Stimulated activated CD4-positive, alpha-beta T cell treated with anti-CD3 and anti-CD28 coated beads, Interleukin-2, amount 100 ng/mL, for 4 hours (primary cell): ENCODE measurements at places on chromosomes 11 and 22.

GRCh38 chr11:119523539-119524157, 100.7 kb upstream of the THY1 start:
- DNase-seq = no peak

GRCh38 chr22:46537225-46537945, at the start of gene CELSR1:
CELSR1 (minus strand) TSS chr22:46537620; CDS start chr22:46537170, 450 bp downstream.
- peak; percentile 15 for DNase-seq

- no peak for DNase-seq
These were observed 86.2 kb upstream of the ASPHD2 start for GRCh38 chr22:26342745-26343410.

DNA sequence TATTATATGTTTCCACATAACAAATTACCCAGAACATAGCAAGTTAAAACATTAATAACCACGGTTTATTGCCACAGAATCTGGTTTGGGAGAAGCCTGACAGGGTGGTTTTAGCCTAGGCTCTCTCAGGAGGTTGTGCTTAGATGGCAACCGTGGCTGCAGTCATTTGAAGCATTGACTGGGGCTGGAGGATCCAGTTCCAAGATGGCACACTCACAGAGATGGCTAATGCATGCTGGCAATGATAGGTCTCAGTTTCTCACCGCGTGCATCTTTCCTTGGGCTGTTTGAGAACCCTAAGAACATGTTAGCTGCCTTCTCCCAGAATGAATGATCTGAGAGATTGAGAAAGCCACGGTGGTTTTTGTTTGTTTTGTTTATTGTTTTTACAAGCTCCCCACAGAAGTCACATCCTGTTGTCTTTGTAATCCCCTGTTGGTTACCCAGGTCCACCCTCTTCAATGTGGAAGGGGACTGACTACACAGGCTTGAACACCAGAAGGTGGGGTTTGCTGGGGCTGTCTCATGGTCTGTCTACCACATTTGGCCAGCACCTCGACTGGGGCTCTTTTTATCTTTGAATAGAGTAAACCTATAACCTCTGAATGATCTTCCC, 36.6 kb upstream of the GRAMD1B start:
- DNase-seq = no peak

GRCh38 chr11:9758637-9759518, 95.0 kb downstream of the SWAP70 start:
- no peak for DNase-seq

DNA sequence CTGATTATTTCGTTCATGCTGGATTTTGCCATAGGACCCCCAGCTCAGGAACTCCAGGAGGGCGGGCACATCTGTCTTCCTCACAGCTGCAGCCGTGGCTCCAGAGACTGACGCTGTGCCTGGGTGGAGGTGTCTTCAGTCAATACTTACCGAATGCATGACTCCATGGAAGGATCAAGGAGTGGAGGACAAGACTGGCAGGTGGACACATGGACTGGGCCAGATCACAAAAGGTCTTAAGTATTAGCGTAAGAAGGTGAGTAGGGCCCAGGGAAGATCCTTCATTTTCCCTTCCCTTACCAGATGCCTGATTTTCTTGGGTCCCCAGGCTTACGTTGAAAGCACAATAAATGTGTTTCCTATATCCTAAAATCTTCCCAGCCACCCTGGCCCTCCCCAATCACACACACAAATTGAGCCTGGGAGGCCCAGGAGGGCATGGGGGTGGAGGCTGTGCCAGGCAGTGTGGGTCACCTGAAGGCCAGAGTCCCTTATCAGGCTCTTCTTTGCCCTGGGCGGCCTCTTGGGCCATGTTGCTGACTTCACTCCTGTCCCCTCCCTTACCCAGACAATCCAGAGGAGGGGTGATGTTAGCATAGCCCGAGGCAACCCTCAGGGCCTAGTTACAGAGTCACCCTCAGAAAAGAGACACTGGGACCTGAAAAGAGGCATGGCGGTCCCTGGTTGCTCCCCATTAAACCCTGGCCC, 56.4 kb downstream of the CYTH4 start:
- no peak for DNase-seq
